ENCODE measurements at places on chromosomes 4 and X.

DNA sequence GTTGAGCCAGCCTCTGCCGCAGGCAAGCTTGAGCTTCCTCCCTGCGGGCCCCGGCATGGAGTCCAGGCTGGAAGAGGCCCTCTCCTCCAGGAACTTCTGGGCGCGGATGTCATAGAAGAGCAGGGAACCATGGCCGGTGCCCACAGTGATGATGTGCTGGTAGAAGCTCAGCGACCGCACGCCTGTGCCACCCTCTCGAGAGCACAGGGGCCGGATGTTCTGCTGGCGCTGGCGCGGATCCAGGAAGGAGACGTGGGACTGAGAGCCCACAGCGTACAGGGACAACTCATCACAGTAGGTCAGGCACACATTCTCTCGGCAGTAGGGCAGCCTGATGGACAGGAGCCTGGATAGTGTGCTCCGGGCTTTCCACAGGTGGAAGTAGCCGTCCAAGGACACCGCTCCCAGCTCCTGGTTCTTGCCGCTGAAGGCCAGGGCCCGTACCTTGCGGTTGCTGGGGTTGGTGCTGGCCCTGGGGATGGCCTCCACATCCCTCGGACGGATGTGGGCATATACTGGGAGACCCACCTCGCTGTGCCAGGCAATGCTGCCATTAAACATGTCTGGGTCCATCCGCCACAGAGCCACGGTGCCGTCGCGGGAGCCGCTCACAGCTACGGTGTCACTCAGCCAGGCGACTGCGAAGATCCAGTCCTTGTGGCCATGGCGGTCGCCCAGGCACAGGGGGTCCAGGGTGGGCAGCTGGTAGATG, 1.2 kb downstream of the DCAF12L2 start:
- no peak for DNase-seq

DNA sequence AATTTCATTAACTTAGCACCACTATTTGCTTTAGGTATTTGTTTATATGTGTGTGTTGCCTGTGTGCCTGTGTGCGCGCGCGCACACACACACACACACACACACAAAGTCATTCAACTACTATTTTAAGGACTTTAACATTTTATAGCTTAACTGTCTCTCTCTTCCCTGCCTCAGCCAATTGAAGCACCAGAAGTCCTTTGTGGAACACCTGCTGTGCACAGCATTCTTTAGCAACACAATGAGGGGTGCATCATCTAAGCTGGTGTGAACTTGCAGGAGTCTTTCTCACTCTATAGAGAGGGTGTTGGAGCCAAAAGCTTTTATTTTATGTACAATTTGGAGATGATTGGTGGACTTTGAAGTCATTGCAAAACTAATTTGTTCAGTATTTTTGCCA, 31.3 kb downstream of the SLIT2 start:
- DNase-seq: no peak

- DNase-seq: no peak
Observed at GRCh38 chrX:120377715-120378114, 15.8 kb downstream of the ATP1B4 start.

DNA sequence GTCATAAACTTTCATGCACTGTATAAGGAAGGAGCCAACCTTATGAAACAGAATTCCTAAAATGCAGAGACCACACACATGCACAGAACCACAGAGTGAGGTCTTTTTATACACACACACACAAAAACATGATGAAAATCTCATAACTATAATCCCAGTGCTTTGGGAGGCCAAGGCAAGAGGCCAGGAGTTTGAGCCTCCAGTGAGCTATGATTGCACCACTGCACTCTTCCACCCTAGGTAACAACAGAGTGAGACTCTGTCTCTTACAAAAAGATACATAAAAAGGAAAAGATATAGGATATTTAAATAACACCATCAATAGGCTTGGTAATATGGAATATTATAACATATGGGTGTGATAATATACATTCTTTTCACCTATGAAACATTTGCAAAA, 10.6 kb downstream of the FGA start:
- DNase-seq: no peak

DNA sequence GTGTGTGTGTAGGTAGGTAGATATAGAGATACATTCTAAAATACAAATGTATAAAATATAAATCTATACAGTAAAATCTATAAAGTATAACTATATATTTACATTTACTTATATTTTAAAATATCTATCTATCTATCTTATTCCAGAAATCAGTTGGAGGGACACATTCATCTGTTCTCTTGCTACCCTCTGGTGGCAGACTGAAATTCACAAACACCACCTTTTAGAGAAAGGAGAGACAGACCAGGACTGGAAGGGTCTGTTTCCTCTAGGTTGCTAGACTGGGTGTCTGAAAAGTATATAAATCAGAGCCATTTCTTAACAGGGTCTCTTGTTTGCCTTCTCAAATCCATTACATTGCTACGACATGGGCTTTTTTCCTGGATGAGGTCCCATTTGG, 343.0 kb downstream of the OPHN1 start:
- DNase-seq: no peak

DNA sequence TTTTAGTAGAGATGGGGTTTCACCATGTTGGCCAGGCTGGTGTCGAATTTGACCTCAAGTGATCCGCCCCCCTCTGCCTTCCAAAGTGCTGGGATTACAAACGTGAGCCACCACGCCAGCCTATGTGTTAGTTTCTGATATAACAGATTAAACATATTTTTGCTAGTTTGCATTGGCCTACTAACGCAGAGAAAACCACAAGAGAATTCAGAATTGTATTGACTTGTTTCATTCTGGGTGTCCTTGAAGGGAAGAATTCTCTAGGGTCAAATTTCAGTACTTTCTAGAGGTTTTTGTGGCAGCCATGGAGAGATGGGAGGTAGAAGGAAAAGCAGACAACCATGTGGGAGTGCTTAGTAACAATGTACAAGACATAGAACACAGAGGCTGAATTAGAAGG, 46.1 kb upstream of the BMPR1B start:
- DNase-seq: no peak

GRCh38 chrX:83819304-83819703, 41.6 kb upstream of the CYLC1 start:
- no peak for DNase-seq

DNA sequence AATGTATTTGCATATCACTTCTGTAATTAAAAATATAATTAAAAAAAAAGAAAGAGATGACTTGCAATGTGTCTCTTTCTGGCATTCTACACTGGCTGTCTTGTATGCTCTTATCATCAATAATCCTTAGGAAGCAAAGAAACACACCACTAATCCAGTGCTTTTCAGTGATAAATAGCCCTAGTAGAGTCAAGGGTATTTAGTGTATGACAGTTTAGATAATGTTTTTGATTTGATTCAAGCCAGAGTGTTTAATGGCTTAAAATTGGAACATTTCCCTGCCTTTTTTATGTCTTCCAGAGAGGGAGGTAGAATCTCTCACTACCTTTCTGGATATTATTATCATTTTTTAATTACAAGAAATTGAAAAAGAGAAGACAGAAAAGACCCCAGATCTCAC, 48.6 kb upstream of the CXCL8 start:
- no peak for DNase-seq

GRCh38 chr4:171834640-171835039, 21.4 kb downstream of the GALNTL6 start:
- no peak for DNase-seq

- DNase-seq: no peak
Observed at GRCh38 chr4:159526172-159526571, 423.3 kb downstream of the RAPGEF2 start.

DNA sequence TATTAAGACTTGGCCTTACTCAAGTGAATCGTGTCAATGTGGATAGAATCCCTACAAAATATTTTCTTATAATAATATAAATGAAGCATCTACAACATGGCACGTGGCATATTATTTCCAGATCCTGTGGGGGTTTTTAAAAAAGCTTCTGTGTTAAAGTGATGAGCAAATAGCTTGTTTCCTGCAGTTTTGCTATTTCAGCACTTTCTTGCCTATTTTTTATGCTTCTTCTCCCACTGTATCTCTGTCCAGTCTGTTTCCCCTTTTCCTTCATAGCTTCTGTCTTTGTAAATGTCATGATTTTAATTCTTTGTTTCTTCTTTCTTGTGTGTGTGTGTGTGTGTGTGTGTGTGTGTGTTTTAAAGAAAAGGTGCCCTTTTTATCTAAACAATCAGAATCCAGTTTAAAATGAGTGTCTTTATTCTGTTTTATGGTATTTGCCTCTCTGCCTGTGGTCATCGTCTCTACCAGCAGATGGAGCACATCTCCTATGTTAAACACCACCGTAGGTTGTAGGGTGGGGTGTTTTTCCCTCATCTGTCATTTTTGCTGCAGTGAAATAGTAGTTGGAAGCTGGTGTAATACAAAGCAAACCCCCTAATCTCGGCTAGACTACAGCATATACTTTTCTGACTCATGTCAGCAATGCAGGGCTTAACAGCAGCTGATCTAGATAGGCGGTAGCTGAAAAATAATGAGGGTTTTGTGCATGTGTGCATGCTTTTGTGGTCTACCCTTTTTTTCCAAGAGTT, 33.1 kb downstream of the FTHL17 start:
- no peak for DNase-seq

GRCh38 chr4:146522869-146523205, 1.1 kb upstream of the SLC10A7 start:
- peak; percentile 34 for DNase-seq

- DNase-seq: no peak
Observed at GRCh38 chr4:123667496-123667895, 270.9 kb downstream of the SPRY1 start.

DNA sequence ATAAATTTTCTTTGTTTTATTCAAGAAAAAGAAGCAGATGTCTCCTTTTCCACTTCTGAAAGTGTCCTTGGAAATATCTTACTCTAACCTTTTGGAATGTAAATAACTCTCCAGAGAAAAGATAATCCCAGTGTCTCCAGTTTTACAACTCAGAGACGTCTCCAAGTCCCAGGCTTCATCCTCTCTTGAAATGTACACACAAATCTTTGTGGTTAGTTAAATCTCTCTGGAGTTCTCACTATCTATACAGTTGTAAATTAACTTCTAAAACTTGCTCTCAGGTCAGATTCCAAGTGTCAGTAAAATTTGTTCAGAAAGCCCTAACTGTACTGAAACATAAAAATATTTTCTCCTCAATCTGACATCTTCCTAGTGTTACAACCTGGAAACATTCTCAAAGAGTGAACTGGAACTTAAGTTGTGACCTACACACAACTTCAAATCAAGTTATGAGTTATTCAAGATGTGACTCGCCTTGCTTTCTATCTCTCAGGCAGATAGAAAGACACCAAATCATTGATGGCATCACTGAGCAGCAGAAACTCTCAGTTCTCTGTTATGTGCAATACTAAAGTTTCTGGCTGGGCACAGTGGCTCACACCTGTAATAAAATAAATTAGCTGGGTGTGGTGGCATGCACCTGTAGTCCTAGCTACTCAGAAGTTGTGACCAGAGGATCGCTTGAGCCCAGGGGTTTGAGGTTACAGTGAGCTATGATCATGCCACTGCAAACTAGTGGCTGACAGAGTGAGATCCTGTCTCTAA, 284.2 kb downstream of the RCHY1 start:
- DNase-seq: no peak

All from AML-193 (cell line).